ENCODE measurements at places on chromosomes 3 and 15. TPM values are rescaled to one million over a fixed set of nuclear protein-coding genes. Genes with fewer than 3 reads are reported as not detected.

- DNase-seq = peak; percentile 97
Observed at GRCh38 chr15:74937590-74938371, at the start of gene COX5A. TSS of gene COX5A (minus strand) at chr15:74938073. CDS start at chr15:74938014, 59 bp downstream.

DNA sequence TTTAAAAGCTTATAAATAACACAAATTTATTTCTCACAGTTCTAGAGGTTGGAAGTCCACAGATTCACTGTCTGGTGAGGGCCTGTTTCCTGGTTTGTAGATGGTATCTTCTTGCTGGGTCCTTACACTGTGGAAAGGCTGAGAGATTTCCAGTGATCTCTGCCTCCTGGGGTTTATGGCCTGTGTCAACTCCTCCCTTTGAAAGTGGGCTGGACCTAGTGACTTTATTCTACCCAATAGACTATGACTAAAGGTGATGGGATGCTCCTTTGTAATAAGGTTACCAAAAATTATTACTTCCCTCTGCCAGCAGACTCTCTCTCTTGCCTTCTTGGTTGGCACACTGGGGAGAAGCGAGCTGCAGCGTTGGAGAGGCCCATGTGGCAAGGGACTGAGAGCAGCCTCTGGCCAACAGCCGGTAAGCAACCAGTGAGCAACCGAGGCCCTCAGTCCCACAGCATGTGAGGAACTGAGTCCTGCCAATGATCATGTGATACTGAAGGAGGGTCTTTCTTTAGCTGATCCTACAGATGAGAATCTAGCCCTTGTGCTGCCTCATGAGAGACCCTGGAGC is 14.0 kb upstream of the COPG1 start:
- no peak for DNase-seq

GHSR gene
- total RNA-seq = not detected

- no peak for DNase-seq
Observed at GRCh38 chr3:159916052-159916451, 72.6 kb upstream of the IL12A start.

GATA2 gene
- not detected for total RNA-seq

DNA sequence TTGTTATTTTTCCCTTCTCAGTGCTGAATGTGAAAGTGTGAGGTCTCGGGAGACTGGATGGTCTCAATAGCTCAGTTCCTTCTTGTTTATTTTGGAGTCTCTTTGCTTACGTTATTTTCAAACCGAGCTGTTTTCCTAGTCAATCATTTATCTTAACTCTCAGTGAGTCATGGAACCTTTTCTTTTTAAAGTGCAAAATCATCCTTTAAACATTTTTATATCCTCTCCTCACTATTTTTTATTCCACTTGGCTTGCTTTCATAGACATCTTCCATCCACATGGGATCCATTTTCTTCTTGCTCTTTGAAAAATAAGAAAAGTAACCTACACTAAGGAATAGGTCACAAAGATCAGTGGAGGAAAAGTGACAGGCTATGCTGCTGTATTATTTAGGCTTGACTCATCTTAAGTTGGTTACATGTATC is 497.8 kb downstream of the NAALADL2 start:
- no peak for DNase-seq

DNA sequence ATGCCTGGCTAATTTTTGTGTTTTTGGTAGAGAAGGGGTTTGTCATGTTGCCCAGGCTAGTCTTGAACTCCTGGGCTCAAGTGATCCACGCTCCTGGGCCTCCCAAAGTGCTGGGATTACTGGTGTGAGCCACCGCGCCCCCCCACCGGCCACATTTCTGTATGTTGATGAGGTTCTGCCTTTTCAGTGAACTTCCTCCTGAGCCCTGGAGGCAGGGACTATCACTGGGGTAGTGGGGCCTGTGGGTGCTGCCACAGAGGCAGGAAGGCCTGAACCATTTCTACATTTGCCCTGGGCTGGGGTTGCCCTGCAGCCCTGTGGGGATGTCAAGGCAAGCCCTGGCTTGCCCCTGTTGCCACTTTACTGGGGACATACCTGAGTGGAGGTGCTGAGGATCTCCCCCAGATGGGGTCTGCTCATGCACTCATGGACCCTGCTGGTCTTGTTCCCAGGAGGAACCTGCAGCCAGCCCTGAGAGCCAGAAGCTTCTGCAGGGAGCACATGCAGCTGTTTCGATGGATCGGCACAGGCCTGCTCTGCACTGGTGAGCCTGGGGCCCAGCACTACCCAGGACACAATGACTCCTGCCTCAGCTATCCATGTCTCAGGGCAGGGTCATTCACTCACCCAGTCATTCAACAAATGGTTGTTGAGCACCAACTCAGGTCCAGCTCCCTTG is 5.7 kb downstream of the SLC28A1 start:
- DNase-seq = no peak

CLDN11 gene
- not detected for total RNA-seq

DNA sequence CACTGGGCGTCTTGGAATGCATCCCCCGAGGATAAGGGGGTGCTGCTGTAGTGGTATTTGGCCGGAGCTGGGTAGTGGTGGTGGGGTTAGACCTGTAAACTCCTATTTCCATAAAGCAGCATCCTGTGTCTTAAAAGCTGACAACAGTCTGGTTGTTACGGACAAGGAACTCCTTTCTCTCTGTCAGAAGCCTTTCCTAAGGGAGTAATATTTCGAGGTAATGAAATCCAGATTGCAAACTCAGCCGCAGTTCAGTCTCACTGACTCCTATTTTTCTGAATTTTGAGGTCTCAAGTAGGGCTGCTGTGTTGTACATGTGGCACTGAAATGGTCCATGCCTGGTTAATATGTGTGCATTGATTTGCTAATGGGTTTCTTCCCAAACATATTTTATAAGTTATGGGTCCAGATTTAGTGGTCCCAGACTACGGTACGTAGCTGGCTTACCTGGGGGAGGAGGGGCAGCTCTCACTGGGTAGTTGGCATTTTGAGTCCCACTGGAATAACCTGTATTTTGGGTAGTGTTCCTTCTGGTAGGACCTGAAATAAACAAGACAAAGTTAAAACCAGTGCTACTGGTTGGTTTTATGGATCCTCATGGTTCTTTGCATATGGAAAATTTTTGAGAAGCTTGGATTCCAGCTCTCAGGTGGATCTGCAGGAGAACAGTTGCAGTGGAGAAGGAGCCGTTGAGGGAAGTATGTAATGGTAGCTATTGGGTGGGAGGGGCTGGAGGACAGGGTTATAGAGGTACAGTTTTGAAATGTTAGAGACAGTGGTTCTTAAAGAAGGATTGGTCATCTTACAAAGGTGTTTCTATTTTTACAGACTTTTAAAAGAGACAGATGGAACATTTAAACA is 48.6 kb upstream of the LDHAL6B start:
- DNase-seq = no peak

PLIN1 gene
- not detected for total RNA-seq
